ENCODE measurements at places on chromosomes 13 and 19.

DNA sequence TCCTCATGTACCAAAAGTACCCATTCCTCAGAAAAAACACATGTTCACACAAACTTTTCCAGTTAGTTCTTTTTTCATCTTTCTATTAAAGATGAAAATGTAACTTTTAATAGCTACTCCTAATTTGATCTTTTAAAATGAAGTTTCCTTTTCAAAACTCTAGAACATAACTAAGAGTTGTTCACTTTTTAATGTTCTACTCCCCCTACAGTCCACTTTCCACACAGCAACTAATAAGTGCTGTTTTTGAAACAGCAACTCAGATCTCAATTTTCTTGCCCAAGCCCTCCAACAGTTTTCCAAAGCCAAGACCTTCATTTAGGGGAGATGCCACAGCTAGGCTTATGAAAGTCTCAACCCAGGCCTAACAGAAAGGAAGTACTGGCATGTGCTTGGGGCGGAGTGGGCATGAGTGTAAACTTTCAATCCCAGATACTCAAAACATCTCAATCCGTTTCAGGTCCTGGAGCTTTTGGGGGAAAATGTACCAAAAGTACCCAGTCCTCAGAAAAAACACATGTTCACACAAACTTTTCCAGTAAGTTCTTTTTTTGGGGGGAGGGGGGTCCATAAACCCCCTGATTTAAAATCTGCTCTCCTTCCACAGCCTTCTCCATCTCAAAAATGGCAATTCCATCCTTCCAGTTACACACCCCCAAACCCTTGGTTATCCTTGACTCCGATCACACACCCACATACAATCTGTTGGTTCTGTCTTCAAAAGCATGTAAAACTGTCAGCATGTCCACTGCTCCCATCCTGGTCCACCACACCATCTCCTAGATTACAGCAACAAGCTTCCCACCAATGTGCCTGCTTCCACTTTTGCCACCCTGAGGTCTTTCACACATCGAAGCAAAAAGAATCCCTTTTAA lies 2.0 kb downstream of the FBL start:
- DNase-seq = no peak

DNA sequence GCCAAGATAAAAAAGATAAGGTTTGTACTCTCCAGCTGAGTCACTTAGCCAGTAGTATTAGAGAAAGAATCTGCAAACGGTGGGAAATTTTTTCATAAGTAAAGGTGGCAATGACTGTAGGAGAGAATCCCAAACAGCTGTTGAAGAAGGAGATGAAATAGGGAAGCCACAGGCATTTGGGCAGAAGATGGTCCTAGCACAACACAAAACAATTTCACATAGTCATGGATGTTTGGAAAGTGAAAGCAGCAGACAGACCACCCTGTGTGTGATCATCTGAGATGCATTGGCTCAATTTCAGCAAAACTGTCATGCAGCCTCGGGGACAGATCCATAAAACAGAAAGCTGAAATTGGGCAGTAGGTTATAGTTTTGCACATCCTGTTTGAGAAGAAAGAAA lies 2832.4 kb downstream of the PCDH9 start:
- no peak for DNase-seq

DNA sequence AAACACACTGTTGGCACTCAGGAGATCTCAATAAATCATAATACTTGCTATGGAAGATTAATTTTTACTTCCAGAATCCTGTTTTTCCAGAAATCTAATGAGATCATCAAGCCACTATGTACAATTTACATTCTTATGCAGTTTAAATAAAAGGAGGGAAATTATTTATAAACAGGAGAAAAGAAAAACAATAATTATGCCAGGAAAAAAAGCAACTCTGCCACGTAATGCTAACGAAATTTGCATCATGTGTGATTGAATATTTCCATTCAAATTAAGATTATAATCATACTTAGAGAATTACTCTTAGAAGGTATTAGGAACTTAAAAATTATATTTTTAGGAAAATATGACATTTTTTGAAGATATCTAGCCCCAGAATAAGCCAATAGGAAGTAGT lies 13.0 kb downstream of the FAM124A start:
- DNase-seq = no peak

GRCh38 chr13:70051531-70051930 lies 56.1 kb upstream of the ATXN8OS start:
- DNase-seq = no peak

- no peak for DNase-seq
These were observed 57.9 kb downstream of the SMARCA4 start for GRCh38 chr19:11018763-11019162.

- no peak for DNase-seq
These were observed 10.6 kb downstream of the PCDH8 start for GRCh38 chr13:52837850-52838249.
